ENCODE measurements at places on chromosomes 1 and 21.

GRCh38 chr1:85109475-85109874 lies 61.2 kb upstream of the MCOLN3 start:
- peak; percentile 80 for DNase-seq

DNA sequence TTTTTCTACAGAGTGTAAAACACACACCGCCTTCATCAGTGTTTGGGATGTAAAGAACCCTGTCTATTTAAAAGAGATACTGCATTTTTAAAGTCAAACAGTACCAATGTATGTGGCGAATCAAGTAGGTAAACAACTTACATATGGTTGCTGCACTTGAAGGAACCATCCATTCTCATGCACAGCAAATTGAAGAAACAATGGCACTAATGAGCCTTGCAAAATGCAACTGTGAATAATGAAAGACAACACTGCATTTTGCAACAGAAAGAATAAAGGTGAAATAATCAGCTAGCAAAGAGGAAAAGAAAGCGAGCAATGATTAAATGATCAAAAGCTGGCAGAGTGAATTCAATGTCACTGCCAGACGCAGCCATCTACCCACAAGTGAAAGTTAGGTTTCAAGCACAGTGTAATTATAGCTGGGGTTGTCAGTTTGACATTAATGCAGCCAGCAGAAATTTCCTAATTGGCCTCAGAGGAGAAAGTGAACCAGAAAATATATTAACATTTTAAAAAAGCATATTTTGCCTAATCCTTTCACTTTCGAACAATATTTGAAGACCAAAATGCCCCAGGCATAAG lies 10.9 kb upstream of the BARHL2 start:
- DNase-seq: no peak

- no peak for DNase-seq
Observed at GRCh38 chr1:113943028-113943811, 14.1 kb downstream of the HIPK1 start.

GRCh38 chr1:179745131-179745611 lies 2.1 kb downstream of the FAM163A start:
- no peak for DNase-seq

GRCh38 chr21:39169906-39170305 lies 13.3 kb downstream of the PSMG1 start:
- no peak for DNase-seq

DNA sequence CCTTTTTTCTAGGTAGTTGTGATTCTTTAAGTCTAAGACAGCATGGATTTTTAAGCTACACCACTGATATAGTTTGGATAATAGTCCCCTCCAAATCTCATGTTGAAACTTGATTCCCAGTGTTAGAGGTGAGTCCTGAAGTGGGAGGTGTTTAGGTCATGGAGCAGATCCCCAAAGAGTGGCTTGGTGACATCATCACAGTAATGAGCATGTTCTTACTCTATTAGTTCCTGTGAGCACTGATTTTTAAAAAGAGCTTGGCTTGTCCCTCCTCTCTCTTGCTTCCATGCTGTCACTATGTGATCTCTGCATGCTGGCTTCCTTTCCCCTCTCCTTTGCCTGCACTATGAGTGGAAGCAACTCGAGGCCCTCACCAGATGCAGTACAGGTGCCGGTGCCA lies 115.5 kb downstream of the LEPR start:
- no peak for DNase-seq

DNA sequence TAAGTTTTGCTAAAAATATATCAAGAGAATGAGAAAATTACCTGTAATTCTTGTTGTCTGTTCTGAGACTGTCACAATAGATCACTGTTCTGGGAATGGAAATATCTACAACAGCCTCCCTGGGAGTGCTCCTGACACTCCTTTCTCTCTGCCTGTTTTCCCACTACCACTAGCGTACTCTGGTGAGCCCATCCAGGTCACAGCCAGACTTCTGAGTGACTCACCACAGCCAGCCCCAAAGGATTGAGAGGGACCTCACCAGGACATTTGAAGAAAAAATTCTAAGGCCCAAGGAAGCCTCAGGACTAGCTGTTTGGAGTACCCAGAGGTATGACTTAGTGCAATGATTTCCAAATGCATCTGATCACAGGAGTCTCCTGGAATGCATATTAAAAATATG lies 39.0 kb upstream of the TADA1 start:
- DNase-seq: no peak

- no peak for DNase-seq
Observed at GRCh38 chr1:2631136-2632050, 1.4 kb downstream of the MMEL1 start.

- DNase-seq: no peak
Observed at GRCh38 chr1:100184536-100184935, 6.5 kb upstream of the LRRC39 start.

- peak; percentile 73 for DNase-seq
Observed at GRCh38 chr21:32140604-32141317, 138.1 kb downstream of the MIS18A start.

- peak; percentile 27 for DNase-seq
Observed at GRCh38 chr1:58732087-58732775, 32.4 kb upstream of the MYSM1 start.

DNA sequence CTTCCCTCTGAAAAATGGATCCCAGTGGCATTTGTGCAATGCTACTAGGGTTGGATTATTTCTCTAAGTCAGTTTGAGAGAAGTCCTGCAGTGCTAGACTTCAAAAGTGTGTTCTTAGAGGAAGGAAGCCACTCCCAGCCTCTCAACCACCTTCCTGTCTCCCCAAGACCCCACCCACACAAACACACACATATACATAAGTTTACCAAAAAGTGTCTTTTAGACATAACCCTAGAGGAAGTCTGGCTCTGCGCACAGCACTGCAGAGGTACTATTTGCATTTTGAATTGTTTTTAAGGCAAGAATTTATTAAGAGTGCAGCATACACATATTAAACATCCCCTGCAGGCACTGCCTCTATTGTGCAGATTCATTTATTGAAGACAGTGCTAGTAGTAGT lies 127.3 kb downstream of the HHIPL2 start:
- no peak for DNase-seq

DNA sequence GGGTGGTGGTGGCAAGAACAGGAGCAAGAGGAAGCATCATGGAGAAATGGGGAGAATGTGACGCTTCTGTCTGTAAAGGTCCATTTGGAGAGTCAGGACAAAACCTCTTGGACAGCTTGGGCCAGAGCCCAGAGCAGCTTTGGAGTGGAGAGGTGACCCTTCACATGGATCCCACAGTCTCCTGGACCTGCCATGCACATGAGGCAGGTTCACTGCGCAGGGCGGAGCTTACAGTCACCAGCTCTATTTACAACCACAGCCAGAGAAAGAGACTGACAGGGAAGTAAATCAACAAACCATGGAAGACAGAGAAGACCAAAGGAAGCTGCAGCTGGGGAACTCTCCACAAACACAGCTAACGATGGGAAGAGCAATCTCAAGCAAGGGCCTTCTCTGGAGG lies 828 bp upstream of the RGS8 start:
- DNase-seq: no peak

DNA sequence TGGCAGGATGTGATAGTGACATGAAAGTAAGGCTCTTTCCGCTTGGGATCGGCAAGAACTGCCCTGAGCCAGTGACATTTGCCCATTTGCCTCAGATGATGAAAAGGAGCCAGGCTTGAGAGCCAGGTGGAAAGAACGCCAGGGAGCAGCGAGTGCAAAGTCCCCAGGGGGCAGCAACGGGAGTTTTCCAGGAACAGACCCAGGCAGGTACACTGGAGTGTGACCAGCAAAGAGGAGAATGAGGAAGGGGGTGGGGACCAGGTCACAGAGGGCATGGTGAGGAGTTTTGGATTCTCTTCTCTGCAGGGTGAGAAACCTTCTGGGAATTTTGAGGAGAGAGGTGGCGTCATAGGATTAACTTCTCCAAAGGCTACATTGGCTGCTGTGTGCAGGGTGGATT lies 10.8 kb upstream of the ETS2 start:
- DNase-seq: no peak

DNA sequence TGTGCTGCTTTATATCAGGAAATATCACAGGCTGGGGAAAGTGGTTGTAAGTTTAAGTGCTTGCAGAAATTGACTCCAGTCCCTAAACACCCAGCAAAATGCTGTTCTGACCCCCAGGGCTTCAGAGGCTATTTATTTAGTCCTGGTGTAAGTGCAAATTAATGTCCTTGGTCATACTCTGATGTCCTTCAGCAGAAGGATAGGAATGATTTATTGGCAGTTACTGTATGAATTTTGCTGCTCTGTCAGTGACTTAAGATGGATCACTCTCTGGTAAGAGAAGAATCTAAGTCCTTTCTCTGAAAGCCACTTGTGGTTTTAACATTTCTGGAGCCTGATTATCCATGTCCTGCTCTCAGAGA lies 21.9 kb downstream of the FAM20B start:
- DNase-seq: no peak

GRCh38 chr1:77282866-77283539 lies 1.2 kb downstream of the AK5 start:
- DNase-seq: peak; percentile 8

GRCh38 chr1:211695135-211695816 lies 19.9 kb upstream of the NEK2 start:
- DNase-seq: no peak

- DNase-seq: peak; percentile 68
Observed at GRCh38 chr1:175208773-175209492, 16.4 kb upstream of the KIAA0040 start.

- peak; percentile 64 for DNase-seq
Observed at GRCh38 chr1:183349201-183349711, 68.9 kb downstream of the NMNAT2 start.

- DNase-seq: no peak
Observed at GRCh38 chr1:53461323-53462044, 2.3 kb downstream of the DMRTB1 start.

DNA sequence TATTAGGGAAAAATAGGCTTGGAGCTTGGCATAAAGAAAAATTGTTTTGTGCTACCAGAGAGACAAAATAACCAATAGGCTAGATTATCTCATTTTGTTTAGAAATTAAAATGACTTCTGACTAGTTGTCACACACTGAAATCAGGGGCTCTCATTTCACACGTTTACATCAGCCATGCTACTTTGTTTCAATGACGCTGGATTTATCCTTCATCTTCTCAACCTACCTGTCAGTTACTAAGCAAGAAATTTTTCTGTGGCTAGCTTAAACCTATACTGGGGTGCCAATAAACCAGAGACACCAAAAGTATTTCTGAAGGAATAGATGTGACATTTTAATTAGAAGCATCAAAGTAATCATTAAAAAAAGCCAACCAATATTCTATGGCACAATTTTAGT lies 518.1 kb upstream of the NR5A2 start:
- DNase-seq: no peak

- DNase-seq: no peak
Observed at GRCh38 chr1:87795615-87796337, 467.1 kb downstream of the LMO4 start.

DNA sequence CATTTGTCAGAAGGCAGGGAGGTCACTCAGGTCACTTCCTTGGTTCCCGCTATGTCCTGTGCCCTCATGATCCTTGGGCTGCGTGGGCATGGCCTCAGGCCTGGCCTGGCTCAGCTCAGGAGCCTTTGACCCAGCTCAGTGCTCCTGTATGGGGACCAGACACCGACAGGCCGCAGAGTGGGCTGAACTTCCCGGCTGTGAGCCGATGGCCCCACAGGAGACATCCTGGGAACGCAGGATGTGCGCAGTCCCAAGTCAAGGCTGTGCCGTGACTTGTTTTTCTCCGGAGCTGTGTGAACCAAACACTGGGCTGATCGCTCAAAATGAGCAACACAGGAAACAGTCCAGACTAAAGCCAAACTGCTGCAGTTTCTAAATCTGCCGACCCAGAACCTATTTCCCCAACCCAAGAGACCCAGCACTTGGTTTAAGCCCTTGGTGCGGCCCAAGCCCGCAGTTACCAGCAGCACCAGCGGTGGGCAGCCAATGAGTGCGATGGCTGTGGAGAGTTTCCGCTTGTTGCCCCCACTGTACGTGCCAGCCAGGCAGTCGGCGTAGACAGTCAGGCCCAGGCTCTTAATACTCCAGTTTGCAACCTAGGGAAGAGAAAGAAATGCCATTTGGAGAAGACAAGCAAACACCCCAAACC lies 92.3 kb upstream of the GCLM start:
- DNase-seq: no peak

DNA sequence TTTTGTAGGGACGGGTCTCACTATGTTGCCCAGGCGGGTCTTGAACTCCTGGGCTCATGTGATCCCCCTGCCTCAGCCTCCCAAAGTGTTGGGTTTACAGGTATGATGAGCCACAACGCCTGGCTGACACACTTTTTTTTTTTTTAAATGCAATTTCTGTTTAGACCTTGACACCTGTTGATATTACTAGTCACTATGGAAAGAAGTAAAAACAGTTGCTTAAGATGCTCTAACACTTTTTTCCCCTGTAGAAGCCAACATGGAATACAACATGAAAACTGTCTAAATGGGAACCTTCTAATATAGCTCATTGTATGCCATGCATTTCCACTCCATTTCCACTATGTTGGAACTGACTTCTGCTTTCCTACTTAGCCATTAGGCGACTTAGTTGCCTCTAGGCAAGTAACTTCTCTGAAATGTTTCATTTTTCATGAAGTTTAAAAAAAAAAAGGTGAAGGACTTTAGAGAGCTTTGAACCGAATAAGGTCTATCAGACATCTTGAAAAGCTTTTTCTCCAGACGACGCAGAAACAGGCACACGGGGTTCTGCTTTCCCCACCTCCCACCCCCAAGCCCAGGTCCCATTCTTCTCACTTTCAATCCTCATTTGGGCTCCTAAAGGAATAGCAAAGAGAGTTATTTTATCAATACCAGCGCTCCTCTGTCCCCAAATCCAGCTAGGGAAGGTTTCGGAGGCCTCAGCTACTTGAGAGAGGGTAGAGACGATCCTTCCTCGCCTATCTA lies 648 bp upstream of the DR1 start:
- no peak for DNase-seq

GRCh38 chr1:94047949-94048348 lies 73.0 kb downstream of the ABCA4 start:
- DNase-seq: no peak

GRCh38 chr1:106875622-106876021 lies 180.9 kb upstream of the PRMT6 start:
- DNase-seq: no peak

DNA sequence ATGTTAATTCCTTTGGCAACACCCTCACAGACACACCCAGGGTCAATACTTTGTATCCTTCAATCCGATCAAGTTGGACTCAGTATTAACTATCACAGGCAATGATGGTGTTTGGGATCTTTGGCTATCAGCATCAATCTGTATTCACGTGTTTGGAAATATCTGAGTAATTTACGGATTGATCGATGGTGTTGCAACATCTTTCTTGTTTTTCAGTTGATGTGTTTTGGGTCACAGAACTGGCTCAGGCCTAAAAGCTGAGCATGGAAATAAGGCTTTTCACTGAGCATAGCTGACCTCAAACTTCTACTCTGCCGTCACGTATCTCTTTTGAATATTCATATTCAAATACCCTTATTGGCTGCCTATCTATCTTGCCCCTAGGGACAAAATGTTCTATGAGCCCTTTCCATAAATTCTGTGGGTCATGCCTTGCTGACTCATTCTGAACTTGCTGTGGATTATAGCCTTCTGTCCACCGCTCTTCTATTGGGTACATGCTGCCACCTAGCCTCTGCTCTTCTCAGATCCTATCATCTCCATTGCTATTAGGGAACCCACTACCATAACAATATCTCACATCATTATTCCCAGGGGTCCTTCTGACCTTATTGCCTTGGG lies 156.0 kb downstream of the PDE4B start:
- no peak for DNase-seq
